Activated CD8-positive, alpha-beta memory T cell treated with anti-CD3 and anti-CD28 coated beads, Interleukin-2, amount 50 U/mL, for 48 hours (primary cell): ENCODE measurements at places on chromosomes 2 and 18.

DNA sequence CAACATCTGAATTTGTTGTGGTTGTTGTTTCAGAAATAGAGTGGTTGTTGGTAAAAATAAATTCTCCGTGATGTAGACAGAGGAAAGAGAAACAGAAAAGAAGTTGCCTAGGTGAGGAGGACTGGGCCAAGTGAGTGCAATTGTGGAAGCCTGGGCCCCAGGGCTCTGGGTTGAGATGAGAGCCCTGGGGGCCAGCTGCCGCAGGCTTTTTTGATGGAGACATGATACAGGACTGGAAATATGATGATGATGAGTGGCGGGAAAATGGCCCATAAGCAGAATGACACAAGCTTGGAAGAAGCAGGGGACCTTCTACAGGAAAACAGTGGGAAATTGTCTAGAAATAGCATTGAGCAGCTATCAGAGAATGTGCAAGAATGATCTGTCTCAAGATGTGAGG is 181.8 kb downstream of the TDRD15 start:
- no peak for DNase-seq

DNA sequence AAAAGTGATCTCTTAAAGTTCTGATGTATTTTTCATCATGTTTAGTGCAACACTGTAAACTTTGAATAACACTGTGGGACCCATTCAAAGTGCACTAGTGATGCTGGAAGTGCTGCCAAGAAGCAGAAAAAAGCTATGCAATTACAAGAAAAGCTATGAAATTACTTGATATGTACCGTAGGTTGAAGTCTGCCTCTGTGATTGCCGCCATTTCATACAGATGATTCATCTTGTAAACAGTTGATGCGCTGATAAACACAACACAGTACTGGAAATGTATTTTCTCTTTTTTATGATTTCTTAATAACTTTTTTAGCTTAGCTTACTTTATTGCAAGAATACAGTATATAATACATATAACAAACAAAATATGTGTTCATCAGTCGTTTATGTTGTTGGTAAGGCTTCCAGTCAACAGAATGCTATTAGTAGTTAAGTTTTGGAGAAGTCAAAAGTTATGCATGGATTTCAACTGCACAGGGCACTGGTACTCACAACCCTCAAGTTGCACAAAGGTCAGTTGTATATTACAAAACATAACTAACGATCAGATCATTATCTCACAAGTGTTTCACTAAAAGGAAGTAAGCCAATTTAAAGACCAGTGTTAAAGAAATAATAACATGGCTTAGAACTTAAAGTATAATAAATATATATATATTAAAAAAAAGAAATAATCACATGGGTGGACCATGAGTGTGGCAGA is 82.0 kb downstream of the SGPP2 start:
- DNase-seq, result no peak

- DNase-seq, result no peak
Observed at GRCh38 chr2:136235546-136235945, 117.6 kb upstream of the CXCR4 start.

DNA sequence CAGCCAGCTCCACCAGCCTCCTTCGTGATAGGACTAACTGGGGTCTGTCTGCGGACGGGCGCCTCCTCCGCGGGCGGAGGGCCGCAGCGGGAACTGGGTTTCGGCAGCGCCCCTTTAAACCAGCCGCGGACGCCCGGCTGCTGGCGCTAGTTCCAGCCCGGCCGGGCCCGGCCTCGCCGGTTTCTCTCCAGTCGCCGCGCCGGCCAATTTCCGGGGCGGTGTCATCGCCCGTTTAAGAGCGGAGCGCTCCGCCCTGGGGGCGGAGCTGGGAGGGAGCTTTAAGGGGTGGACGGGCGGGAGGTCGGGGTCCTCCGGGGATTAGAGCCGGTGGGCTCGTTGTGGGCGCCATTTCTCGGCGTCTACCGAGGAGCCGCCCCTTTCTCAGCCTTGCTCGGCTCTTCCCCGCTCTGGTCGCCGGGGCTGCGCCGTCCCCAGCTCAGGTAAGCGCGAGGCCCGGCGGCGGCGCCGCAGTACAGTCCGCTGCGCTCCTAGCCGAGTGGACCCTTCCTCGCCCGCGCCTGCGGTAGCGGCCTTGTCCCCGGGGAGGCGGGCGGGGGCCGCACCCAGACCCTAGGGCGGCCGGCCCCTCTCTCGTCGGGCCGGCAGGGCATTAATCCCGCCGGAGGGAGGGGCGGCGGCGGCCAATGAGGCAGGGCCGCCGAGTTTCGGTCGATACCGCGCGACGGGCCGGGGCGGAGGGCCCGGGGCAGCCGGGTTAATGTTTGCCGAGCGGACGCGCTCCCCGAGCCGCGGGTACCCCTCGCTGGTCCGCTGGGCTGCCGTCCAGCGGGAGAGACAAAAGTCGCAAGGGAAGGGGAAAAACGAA is at the start of gene EPB41L5:
Gene EPB41L5 (plus strand): TSS at position 307 of the 826 bp plus-strand sequence. CDS start 6,008 bp downstream, outside the sequence.
- DNase-seq, result peak; percentile 92

DNA sequence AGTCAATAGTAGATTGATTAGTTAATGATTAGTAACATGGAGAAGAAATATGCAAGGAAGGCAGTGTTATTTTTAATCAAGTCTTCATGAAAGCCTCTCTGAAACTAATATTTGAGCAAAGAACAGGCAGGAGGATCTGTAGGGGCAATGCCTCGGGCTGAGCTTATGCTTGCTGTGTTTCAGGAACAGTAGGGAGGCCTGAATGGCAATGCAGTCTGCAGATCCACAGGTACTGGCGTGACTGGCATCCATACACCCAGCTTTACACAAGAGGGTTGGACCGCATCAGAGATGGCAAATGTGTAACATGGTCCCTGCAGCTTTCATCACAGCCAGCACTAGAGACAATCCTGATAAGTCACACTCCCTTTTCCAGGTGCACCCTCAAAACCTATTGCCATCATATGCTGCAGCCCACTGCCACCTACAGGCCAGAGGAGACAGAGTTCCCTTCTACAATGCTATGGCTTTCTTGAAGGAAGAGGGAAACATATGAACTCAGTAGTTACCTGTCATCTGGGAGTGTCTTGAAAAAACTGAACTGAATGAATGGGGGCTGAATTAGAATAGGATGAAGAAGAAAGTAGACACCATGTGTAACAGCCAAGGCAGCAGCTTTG is 582.4 kb upstream of the RAB6C start:
- DNase-seq, result no peak

- DNase-seq, result no peak
Observed at GRCh38 chr18:60003610-60004185, 103.9 kb downstream of the PMAIP1 start.

GRCh38 chr2:236875906-236876505 is 209.7 kb upstream of the COPS8 start:
- no peak for DNase-seq

DNA sequence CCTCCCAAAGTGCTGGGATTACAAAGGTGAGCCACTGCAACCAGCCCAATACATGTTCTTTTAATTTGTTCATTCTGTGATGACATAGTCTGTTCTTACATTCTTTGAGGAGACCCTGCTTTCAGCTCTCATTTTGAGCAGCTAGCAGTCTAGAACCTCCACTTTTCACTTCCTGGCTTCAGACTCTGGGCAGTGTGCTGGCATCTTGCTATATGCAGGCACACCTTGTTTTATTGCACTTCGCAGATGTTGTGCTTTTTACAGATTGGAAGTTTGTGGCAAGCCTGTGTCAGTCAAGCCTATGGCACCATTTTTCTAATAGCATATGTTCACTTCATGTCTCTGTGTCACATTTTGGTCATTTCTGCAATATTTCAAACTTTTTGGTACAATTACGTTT is 72.4 kb downstream of the PRKCE start:
- no peak for DNase-seq

GRCh38 chr18:5463831-5464230 is 80.0 kb downstream of the EPB41L3 start:
- no peak for DNase-seq

- DNase-seq, result no peak
Observed at GRCh38 chr18:42901161-42901560, 214.3 kb downstream of the RIT2 start.

DNA sequence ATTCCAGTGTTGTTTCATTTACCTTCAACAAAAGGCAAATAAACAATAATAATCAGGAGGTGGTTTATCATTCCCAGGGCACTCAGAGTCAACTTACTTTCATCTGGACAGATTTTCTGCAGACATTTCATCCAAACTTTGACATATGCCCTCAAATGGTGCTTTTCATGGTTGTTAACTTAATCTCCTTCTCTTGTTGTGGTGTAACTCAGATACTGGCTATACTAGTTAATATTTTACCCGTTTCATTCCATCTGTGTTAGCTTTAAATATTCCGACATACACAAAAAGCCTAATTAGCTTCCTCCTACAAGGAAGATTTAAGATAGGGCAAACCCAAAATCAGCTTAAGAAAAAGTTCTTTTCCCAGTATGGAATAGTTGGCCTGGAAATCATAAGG is 44.4 kb upstream of the RPE start:
- no peak for DNase-seq

DNA sequence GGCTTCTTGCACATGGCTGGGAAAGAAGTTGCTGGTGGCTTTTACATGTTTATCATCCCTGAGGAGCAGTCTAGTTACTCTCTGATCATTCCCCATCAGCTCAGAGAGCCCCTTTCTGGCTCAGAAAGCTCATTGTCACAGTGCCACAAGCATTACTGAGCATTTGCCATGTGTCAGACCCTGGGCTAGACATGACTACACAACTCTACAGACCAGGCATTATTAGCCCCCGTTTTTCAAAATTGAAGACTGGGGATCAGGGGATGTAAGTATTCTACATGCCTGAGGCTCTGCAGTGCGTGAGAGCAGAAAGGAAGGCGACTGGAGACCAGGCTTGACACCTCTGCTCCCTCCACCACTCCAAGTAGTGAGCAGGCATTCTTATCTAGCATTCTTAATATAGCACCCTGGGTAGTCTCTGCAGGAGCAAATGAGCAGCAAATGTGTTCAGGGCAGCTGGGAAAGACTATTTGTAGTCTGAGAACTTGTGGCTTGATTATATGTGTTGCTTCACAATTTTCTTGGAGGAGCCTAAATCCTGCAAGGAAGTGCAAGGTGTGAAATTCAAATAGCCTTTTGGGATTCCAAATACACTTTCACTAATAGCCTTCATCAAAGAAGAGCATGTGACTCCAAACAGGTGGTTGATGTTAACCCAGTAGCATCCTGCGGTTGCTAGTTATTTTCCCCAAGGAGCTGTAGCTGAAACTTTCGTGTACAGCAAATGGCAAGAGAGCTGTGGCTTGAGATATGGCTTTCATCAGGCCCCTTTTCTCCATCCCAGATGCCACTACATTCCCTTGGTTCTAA is 143.2 kb downstream of the DDX1 start:
- DNase-seq, result no peak

GRCh38 chr18:22346401-22346952 is 71.2 kb downstream of the CTAGE1 start:
- no peak for DNase-seq

DNA sequence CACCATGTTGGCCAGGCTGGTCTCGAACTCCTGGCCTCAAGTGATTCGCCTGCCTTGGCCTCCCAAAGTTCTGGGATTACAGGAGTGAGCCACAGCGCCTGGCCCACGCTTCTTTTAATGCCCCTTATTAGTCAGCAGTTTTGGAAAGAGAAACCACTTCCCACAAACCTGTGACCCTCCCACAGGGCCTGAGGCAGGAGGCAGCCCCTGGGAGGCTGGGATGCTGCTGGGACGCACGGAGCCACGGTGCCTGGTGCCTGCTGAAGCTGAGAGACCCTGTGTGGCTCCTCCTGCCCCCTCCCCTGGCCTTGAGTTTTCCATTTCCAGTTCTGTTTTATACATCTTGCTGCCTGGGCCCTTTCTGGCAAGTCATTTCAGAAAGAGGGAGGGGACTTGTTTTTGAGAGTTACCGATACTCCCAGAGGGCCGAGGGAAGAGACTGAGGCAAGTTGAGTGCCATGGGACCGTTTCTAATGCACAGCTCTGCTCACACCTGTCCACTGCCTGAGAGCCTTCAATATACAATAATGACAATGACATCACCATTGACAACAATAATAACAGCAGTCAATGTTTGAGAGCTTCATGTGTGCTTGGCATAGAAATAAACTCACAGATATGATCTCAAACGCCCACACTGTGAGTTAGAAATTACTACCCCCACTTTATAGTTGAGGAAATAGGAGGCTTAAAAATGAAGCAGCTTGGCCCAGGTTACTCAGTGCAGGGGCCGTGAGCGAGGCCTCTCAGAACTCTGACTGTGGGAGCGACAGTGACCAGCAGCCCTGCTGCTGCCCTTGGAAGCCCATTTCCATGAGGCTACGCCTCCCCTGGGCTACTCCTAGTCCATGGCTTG is 78.1 kb upstream of the YWHAQ start:
- DNase-seq, result peak; percentile 74
